ENCODE measurements at places on chromosomes 1 and 21.
A peak's percentile ranks its signal among the peaks of the same experiment; 100 is the strongest.

GRCh38 chr1:201468501-201468843, 516 bp downstream of the PHLDA3 start:
- DNase-seq, result no peak

DNA sequence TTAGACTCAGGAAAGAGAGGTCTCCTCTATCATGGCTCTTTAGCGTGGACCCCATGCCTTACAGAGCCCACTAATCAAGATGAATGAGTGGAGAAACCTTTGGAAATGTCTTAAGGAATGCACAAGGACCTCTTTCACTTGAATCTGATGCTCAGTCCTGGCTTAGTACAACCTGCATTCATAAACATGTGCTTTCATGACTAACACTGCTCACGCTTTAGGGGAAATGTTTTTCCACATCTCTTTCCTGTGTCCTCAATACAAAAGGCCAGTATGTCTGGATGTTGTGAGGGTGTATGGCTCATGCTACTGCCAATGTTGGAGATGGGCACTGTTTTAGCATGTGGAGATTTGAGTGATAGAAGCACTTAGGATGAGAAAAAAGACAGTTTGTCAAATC, 14.2 kb upstream of the GNG12 start:
- no peak for DNase-seq

GRCh38 chr1:223271085-223271781, 92.7 kb downstream of the SUSD4 start:
- no peak for DNase-seq

DNA sequence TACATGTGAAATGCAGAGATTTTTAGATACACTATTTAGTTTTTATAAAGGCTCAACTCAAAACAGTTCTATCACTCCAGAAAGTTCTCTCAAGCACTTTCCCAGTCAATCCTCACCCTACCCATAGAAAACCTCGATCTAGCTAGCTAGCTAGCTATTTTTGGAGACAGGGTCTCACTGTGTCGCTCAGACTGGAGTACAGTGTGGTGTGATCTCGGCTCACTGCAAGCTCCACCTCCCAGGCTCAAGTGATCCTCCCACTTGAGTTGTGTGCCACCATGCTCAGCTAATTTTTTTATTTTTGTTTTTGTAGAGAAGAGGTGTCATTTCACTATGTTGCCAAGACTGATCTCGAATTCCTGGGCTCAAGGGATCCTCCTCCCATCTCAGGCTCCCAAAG, 236.9 kb downstream of the RERE start:
- DNase-seq, result no peak

DNA sequence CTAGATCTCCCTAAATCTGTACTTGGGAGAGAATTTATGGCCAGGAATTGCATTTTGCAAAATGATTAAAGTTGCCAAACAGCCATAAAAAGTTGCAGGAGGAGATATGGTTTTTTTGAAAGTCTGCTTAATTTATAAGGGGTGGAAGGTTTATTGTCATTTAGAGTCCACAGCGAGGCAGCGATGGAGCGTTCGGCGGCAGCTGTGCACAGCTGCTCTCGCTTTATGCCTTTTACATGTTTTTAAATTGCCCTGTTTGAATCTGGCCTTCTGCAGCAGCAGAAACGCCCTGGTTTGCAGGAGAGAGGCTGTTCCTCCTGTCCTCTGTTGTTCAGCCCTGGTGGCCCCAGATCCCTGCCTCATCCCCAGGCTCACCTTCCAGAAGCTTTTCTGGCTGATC, 144.9 kb upstream of the POU3F1 start:
- DNase-seq, result no peak

DNA sequence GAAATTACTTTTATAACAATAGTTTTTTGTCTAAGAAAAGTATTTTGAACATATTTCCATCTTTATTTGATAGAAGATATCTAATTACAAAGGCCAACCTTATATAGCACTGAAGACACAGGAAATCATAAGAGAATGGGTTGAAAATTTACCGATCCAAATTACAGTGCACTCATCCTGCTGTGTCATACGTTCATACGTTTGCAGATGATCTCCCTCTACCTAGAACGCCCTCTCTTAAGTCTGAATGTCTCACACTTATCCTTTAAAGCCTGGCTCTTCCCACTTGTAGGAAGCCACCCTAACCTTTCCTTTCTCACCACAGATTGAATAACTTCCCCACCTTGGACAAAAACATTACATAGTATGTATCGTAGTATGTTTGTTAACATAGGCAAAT, 9.3 kb downstream of the ASH1L start:
- DNase-seq, result no peak

- no peak for DNase-seq
Measured at GRCh38 chr1:76769911-76770310, 97.4 kb upstream of the ST6GALNAC5 start.

DNA sequence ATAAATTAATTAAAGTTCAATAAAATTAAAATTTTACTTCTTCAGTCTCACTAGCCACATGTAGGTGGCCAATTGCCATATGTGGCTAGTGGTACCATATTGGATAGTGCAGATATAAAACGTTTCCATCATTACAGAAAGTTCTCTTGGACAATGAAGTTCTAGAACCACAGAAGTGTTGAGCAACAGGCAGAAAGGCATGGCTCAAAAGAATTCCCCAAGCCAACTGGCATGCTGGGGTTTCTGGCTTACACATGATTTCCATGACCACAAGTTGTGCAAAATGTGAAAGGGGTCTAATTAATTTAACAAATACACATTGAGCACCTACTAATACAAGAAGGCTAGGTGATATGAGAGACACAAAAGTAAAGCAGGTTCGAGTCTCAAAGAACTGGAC, 72.2 kb upstream of the CDC42BPA start:
- no peak for DNase-seq

GRCh38 chr21:41418956-41419680, 6.9 kb upstream of the MX1 start:
- DNase-seq, result no peak

GRCh38 chr1:165645654-165646366, 14.8 kb downstream of the MGST3 start:
- DNase-seq, result no peak

DNA sequence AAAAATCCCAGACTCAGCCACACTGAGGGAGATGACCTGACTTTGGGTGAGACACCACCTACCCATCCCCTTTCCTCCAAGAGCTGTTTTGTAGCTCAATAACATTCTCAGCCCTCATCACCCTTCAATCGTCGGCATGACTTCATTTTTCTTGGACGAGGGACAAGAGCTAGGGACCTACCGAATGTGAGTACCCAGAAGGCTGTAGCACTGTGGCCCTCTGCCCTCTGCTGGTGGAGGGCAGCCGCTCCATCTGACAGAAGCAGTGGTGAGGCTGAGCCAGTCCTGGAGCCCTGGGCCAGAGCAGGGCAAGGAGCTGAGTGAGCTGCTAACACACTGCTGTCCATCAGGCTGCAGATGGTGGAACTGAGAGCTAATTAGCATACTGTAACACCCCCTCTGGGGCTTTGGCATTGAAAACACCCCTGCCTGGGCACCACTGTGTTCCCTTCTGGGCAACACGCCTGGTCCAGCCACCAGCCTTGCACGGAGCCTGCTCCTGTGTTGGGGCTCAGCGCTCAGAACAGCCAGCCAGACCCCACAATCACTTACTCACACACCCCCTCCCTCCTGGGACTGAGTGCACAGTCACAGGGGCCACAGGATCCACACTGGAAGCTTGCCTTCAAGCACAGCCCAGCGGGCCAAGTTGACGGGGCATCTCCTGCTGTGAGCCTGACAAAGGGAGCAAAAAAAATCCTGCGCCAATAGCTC, 18.3 kb upstream of the ALPL start:
- DNase-seq, result peak; percentile 13

DNA sequence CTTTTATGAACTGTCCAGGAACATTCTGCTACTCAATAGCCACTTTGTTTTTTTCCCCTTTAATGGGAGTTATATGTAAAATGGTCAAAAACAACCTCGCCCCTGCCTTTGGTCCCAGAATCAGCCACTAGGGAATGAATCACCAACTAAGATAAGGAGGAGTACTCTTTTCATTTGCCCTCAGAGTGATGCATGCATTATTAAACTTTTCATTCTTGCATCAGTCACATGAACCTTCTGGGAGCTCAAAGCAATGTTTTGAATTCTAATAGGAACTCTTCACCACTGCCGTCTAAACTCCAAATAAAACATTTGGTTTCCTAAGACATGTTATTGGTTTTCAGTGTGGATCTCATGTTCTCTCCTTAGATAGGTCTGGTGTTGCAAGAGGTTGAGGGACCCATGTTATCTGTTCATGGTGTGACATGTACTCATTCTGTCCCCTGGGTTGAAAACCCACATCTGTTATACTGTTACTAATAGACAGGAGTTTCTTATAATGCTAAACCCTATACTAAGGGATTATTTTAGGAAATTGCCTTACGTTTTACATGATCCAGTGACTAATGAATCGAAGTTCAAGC, 17.8 kb upstream of the HSD17B7 start:
- DNase-seq, result no peak

DNA sequence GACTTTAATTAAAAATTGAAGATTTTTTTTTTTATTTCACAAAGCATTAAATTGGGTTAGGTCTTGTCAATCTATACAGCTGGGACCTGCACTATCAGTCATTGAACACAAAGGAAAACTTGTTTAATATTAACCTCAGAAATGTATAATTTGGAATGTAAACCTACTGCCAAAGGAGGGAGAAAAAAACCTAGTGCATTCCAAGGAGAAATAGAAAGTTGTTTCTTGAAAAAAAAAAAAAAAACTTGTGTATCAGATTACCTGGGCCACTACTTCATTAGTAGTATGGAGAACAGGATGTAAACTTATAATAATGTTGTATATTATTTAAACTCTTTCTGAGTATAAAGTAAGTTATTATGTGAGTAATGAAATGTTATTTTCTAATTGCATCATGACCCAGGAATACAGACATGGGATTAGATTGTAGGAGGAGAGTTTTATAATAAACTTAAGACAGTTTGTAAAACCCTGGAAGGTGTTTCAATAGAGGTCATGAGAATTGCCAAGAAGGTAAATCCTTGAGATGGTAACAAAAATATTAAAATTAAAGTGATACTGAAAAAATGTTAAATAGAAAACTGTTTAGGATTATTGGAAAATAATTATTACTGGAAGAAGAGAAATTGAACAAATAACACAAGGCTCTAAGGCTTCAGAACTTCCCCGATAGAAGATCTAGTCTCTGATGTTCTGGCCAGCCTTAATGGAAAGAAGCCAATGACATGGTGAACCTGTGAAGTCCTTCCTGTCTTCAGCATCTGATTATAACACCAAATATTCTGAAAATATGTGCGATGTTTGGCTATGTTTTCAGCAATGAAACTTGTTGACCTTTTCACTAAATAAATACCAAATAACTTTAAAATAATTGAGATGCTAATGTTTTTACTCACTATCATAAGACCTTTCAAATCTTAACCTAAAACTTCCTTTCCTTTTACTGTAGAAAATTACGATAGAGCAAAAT, 412.8 kb upstream of the LYPLAL1 start:
- DNase-seq, result no peak

All from stimulated activated CD4-positive, alpha-beta T cell treated with anti-CD3 and anti-CD28 coated beads, Interleukin-12 subunit alpha, Interleukin-12 subunit beta, amount 100 ng/mL, for 48 hours (primary cell).